Kidney epithelial cell (primary cell): ENCODE measurements at places on chromosomes 3 and 15.

GRCh38 chr3:149460117-149460516 is 14.4 kb upstream of the TM4SF4 start:
- DNase-seq = no peak

DNA sequence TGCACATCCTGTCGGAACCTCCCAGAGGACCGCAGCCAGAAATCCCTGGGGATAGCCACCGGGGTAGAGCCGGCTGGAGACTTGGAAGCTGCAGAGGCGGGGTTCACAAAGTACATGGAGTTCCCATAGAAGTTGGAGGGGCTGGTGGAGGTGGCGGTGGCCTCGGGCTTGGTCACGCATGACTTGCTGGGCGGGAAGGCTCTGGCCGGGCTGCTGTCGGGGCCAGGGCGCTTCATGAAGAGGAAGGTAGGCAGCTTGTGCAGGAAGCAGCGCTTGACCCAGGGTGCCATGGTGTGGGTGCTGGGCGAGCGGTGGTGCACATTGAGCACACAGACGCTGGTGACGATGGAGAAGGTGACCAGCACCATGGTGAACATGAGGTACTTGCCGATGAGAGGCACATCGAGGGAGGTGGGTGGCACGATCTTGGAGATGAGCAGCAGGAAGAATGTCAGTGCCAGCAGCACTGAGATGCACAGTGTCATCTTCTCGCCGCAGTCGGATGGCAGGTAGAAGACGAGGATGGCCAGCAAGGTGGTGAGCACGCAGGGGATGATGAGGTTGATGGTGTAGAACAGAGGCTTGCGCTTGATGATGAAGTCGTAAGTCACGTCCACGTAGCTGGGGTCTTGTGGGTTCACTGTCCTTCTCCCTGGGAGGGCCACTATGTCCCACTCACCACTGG is 8.4 kb upstream of the CHRNA3 start:
- no peak for DNase-seq

DNA sequence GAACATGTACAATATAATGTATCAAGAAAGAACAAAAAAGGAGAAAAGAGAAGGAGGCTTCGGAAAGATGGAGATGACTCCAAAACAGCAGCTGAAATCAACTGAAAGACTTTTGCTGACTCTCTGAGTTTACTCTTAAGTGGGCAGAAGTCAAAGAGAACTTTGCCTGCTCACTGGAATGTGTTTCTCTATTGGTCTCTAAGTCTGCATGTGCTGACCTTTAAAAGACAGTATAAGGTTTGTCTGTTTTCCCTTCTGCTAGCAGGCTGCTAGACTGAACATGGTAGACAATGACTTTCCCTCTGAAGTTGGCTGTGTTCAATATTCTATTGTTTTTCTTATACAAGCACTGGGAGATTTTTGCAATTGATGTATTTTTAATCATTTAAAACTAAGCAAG is 7.2 kb upstream of the MAP4 start:
- DNase-seq = no peak

DNA sequence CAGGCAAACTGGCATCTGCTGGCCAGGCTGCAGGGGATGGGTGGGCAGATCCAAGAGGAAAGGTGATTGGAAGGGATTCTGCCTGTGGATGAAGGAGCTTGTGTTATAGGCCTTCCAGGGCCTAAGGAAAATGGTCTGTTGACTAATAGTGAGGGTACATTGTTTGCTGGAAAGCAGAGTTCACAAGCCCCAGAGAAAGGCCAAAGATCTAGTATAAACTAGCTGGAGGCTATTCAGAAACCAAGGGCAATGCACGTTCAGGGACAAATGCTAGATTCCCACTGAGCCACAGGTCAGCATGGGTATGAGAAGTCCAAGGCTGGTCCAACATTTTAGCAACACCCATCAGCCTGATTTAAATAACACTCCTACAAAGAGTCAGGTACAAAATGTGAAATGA is 74.7 kb downstream of the FBN1 start:
- no peak for DNase-seq

GRCh38 chr3:66394019-66394752 is 106.6 kb downstream of the LRIG1 start:
- no peak for DNase-seq

- DNase-seq = no peak
Observed at GRCh38 chr3:37509069-37509468, 334.7 kb upstream of the LRRFIP2 start.

- peak; percentile 14 for DNase-seq
Observed at GRCh38 chr3:197600796-197601565, 45.2 kb upstream of the BDH1 start.

GRCh38 chr15:69729167-69729748 is 276.6 kb downstream of the RPLP1 start:
- DNase-seq = no peak

DNA sequence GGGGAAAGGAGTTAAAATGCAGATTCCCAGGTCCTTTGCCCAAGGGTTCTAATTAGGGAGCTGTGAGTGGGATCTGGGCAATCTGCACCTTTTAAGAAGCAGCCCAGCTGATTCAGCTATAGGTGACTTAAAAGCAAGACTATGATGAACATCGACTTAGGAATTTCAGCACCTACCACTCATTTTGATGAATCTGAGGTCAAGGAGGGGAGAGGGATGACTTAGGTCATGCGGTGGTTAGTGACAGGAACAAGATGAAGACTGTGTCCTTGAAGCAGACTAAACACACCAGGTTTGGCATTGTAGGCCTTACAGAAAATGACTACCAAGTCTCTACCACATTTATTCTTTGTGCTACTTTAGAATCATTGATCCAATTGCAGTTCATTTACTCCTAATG is 196.3 kb downstream of the DTWD1 start:
- no peak for DNase-seq

DNA sequence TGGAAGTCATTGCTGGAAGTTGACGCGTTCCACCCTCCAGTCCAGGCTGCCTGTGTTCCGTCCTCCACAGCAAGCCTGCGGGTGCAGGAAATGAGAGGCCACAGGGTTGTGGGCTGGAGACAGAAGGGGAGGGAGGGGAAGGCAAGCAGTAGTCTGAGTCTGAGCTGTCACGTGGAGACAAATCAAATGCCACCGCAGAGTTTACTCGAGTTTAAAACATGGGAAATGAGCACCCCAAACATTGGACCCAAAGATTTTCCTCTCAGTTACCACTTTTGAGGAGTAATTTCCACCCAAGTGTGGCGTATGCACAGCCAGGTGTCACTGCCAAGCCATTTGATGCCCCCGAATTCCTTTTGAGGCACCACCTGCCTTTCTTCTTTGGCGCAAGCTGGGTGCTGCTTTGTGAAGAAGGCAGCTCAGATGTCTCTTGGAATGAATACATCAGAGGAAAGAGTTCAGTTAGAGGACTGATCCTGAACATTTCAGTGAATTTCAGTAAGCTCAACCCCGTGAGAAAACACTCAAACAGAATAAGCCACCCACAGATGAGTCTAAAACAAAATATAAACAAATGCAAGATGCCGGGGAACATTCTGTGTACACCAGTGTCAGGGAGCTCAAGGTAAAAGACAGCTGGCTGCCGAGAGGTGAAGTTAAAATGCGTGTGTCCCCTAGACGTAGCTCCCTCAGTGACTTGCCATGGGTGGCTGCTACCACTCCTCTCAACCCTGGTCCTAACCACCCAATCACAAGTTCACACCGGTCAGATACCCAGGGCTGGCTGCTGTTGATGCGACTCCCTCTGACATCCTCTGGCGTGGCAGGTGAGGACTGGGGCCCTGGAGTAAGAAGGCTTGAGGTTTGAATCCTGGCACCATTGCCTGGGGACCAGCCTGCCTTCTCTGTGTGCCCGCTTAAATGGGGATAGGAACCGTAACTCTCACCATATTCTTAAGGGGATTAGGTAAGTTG is 203.8 kb downstream of the UACA start:
- DNase-seq = no peak

GRCh38 chr3:195061756-195062655 is 209.0 kb downstream of the XXYLT1 start:
- no peak for DNase-seq

DNA sequence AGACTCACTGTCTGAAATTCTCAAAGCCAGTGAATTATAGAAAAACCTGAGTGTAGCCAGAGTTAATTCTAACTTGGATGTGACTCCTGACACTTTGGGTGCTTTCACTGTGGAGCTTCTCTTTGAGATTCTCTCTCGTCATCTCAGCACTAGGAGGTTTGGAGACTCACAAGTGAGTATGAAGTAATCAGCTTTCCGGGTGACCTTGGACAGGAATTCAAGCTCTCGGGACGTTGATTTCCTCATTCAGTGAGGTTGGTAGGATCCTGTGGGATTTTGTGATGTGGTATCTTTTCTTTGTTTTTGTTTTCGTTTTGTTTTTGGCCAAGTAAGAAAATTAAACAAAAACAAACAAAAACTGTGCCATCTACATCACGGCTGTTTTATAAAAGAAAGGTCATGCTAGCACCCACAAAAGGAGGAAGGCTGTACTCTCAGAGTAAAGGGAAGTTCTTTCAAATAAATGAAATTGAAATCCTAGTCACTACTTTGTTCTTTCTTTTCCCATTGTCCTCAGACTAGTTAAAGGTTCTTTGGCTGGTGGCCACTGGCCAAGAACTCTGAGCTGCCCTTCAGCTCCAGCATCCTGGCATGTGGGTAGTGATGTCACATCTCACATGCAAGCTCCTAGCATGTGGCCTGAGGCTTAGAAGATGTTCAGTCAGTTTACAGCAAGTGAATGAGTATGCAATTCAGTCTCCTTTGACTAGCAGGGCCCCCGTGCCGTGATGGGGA is 263.3 kb upstream of the TPM1 start:
- DNase-seq = no peak

- no peak for DNase-seq
Observed at GRCh38 chr3:42256135-42256819, 9.7 kb downstream of the CCK start.

GRCh38 chr3:2526926-2527325 is 428.3 kb downstream of the CNTN4 start:
- DNase-seq = no peak

DNA sequence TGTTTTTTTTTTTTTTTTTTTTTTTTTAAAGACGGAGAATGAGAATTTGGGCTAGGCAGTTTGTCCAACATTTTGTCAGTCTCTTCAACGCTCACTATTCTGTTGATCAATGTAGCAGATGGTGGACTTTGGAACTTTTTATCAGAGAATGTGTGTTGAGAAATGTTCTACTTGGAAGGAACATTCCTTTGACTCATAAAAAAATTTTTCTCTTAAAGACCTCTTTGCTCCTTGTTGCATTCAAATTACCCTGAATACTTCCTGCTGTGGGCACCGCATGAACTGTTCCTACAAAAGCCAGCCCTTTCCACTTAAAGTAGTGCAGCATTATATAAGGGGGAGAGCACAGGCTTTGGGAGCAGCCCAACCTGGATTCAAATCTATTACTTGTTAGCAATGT is 182.9 kb downstream of the AKAP13 start:
- no peak for DNase-seq

GRCh38 chr3:177439694-177440269 is 242.5 kb upstream of the TBL1XR1 start:
- DNase-seq = no peak

- DNase-seq = no peak
Observed at GRCh38 chr3:7275396-7275795, 414.5 kb downstream of the GRM7 start.

GRCh38 chr15:65028338-65028737 is 1.1 kb downstream of the MTFMT start:
- DNase-seq = no peak

- DNase-seq = no peak
Observed at GRCh38 chr3:178969004-178969700, 102.5 kb downstream of the ZMAT3 start.

DNA sequence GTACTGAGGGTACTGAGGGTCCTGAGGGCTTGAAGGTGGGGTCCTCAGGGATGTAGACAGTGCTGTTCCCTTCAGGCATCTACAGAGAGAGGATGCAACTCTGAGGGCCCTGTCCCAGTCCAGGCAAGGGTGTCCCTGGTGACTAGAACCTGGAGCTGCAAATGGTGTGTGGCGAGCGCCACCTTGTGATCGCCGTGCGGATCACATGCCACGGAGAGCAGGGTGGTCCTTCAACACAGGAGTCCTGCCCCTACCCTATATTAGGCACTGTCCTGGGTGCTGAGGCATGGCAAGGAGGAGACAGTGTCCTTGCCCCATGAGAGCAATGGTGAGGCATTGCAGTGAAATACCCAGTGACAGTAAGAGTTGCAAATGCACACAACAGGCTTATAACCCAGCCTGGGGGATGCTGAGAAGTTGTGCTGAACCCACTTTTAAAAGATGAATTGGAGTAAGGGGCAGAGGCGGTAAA is 23.6 kb downstream of the RHCG start:
- DNase-seq = no peak

DNA sequence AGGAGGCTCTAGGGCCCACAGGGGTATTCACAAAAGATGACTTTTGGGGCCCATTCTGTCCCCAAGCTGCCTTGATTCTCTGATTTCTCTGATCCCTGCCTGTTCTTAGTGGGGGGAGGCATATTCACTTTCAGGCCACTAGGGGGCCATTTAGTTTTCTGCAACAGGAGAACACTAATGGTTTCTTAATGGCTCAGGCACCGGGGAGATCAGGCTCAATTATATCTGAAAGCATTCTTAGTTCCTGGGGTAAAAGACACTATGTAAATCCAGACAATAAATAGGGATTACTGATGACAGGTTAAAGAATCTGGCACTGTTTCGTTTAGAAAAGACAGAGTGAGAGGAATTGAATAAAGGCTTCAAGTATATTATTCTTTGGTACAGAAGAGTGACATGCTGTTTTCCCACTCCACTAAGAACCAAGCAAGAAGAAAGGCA is 2.5 kb upstream of the INAFM2 start:
- no peak for DNase-seq

DNA sequence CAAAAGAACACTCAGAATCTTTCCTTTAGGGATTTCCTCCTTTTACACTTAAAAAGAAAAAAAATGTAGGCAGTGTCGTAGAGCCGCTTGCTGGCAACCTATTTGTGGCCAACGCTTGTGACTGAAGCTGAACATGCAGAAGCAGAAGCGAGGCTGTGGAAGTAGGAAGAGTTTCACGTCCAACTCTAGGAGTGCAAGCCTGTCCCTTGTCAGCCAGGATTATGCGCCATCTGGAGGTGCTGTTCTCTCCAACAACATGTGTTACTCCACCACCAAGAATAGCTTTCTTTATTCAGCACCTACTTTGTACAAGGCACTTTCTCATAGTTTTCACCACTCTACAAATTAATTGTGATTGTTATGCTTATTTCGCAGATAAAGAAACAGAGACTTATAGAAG is 223.2 kb upstream of the LMCD1 start:
- no peak for DNase-seq

GRCh38 chr15:64096668-64097384 is 1.0 kb downstream of the SNX1 start:
- DNase-seq = no peak

DNA sequence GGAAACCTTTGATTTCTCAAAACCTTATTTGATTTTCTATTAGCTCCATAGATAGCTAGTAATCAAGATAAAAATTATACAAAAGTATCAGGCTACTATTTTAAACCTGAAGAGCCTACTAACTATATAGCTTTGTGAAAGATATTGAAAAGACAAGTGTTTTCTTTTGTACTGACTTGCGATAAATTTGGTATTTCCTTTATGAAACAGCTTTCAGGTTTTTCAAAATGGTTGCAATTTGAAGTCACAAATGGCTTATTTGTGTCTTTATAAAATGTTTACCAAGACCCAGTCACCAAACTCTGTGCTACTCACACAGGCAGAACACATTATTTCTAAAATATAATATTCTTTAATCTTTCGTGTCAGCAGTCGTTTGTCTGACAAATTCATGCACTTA is 167.5 kb upstream of the ALCAM start:
- no peak for DNase-seq

GRCh38 chr3:71128961-71129360 is 454.6 kb downstream of the FOXP1 start:
- DNase-seq = no peak
